MM.1S (cell line): ENCODE measurements at places on chromosomes 16 and 17.

- no peak for DNase-seq
These were observed 13.2 kb upstream of the VPS35L start for GRCh38 chr16:19542138-19542821.

- DNase-seq = no peak
These were observed 829 bp downstream of the DHRS7B start for GRCh38 chr17:21127509-21128077.

DNA sequence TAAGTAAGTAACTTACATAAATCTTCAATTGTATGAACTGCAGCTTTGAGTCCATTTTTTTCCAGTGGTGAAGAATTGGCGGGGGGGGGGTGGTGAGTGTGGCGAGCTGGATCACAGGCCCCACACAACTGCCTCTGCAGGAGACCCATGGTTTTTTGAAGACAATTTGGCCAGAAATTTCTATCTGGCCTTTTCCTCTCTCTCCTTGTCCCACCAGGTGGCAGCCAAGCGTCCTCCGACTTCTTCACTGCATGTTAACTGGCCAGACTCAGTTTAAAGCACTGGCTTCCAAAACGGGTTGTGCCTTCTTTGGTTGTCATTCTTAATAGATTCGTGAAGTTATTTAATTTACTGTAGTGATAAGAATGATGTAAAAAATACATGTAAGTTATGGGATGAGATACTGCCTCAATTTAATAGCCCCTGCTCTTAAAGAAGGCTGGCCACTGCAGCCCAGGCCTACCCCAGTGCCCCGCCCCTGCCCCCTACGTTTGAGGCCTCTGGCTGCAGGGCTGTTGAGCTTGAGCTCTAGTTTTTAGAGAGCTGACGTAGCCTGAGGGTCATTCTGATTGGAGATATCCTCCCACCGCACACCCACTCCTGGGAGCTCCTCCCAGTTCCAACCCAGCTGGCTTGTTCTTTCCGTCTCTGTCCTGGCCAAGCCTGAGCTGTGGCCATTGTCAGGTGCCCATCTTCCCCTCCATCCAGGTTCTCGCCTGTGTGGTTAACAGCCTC, 36.4 kb downstream of the AKAP1 start:
- no peak for DNase-seq

GRCh38 chr16:67936124-67936879, at the start of gene PSMB10:
Gene PSMB10 (minus strand): TSS chr16:67936850. CDS start chr16:67936749, 101 bp downstream.
- no peak for DNase-seq

- DNase-seq = peak; percentile 55
These were observed 13.8 kb upstream of the SP6 start for GRCh38 chr17:47864791-47865216.

DNA sequence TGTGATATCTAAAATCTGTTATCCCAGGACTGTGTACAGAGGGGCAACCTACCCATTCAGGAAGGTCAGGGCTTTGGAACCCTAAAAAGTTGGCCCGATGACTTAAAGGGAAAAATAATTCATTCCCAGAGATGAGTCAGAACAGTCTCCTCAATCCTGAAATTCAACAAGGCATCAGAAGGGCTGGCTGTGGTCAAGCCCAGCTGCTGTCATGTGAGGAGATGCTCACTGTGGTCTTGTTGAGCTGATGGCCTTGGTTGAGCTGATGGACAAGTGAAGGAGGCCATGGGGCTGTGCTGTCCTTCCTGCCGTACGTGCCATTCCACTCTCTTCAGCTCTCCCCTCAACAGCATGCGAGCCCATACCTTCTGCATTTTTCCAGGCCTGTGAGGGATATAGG, 20.9 kb upstream of the DRG2 start:
- no peak for DNase-seq

GRCh38 chr17:78329263-78330059, 30.4 kb downstream of the SOCS3 start:
- DNase-seq = no peak

DNA sequence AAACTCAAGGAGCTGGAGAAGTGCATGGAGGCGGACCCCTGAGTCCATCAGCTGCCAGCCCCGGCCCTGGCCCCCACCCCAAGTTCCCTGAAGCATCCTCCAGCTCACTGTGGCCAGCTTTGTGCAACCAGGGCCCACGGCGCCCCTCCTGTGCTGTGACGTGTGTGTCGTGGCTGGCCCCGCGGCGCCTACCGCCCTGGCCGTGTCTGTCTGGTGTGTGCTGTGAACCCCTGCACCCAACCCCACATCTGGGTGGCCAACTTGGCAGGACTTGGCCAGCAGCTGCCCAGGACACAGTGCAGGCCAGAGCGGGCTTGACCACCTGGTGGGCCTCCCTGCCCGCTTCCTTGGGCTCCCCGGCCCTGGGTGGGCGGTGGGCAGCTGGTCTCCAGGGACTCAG, 3.2 kb downstream of the TSR3 start:
- no peak for DNase-seq

DNA sequence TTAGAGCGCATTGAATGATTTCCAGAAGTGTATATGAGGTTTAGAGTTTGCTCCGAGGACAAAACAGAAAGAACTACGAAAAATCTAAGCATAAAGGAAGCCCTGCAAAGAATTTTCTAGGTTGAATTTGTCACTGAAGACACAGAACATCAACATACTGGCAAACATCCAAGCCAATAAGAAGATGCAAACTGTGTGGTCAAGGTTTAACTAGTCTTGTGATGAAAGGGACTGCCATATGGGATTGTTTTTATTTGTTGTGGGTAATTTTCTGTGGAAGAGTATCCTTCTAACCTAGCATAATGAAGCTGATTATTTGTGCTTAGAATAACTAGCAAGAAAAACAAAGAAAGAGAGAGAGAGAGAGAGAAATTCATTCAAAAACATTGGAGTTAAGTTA, 492.0 kb upstream of the ERCC4 start:
- no peak for DNase-seq

- no peak for DNase-seq
These were observed 342.6 kb upstream of the ZFHX3 start for GRCh38 chr16:73390491-73390890.

GRCh38 chr17:49587366-49588073, 11.8 kb downstream of the NXPH3 start:
- DNase-seq = no peak

- DNase-seq = no peak
These were observed 7.4 kb upstream of the CIAO3 start for GRCh38 chr16:747978-748746.

DNA sequence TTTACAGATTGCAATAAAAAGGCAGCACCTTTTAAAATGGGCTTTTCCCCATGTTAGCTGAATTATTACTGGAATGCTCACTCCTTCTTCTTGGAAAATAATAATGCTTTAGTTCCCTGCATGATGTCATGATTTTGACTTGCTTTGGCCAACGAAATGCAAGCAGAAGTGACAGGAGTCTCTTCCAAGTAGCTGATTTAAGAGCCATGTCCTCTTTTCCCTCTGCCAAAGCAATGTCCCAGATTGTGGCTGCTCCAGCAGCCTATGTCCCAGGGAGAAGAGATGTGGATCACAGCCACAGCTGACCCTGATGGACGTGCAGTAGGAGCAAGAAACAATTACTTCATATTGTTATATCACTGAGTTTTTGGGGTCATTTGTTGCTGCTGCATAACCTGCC, 246.6 kb downstream of the HAPSTR1 start:
- no peak for DNase-seq

DNA sequence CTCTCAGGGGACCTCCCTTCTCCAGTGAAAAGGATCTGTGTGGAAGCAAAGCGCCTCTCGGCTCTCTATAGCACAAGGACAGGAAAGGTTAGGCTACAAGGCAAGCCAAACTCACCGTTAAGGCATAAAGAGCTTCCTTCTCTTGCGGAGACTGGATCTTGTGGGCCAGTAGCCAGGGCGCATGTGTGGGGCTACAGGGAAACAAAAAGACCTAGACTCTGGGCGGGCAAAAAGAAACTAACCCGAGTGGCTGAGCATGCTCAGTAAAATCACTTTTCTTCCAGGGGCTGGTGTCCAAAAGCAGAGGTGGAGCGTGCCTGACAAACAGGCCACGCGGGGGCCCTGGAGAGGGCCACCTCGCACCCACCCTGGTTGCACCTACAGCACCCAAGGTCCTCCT, 16.1 kb downstream of the GGA2 start:
- DNase-seq = no peak

DNA sequence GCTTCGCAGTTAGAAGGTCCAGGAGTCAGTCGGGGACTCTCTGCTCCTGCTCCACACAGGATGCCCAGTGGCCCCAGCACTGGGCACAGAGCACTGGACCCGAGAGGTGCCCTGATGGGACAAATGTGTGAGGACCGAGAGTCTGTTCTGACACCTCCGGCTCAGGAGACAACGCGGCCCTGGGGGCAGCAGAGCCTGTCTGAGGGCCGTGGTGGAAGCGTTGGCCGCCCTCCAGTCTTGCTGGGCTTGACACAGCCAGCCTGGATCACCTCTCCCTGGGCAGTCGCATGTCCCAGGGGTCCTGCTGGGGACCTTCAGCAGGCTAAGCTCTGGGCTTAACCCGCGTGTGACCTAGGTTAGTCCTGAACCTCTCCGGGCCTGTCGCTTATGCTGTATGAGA, 23.1 kb downstream of the LGALS9 start:
- no peak for DNase-seq

DNA sequence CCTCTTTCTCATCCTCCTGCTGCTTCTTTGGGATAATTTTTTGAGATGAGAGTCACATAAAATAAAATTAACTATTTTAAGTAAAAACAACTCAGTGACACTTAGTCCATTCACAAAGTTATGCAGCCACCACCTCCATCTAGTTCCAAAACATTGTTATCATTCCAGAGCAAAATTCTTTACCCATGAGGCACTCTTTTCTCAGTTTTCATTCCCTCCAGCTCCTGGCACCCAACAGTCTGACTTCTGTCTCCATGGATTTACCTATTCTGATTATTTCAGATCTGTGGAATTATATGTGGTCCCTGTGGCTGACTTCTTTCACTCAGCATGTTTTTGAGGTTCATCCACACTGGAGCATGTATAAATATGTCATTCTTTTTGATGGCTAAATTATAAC, 239.9 kb upstream of the DYNLRB2 start:
- no peak for DNase-seq

DNA sequence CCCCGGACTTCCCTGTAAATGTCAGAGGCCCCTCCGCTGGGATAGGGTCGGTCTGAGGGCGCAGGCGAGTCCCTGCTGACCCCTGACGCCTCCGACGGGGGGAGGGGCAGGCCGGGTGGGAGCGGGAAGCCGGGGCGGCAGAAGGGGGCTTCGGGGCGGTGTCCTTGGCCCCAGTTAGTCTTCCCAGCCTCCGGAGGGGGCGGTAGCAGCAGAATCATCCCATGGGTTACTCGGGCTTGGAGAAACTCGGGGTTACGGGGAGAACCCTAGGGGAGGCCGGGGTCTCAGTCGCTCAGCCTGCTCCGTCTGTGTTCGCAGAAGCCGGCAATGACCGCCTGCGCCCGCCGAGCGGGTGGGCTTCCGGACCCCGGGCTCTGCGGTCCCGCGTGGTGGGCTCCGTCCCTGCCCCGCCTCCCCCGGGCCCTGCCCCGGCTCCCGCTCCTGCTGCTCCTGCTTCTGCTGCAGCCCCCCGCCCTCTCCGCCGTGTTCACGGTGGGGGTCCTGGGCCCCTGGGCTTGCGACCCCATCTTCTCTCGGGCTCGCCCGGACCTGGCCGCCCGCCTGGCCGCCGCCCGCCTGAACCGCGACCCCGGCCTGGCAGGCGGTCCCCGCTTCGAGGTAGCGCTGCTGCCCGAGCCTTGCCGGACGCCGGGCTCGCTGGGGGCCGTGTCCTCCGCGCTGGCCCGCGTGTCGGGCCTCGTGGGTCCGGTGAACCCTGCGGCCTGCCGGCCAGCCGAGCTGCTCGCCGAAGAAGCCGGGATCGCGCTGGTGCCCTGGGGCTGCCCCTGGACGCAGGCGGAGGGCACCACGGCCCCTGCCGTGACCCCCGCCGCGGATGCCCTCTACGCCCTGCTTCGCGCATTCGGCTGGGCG, 542 bp downstream of the GUCY2D start:
- DNase-seq = no peak

DNA sequence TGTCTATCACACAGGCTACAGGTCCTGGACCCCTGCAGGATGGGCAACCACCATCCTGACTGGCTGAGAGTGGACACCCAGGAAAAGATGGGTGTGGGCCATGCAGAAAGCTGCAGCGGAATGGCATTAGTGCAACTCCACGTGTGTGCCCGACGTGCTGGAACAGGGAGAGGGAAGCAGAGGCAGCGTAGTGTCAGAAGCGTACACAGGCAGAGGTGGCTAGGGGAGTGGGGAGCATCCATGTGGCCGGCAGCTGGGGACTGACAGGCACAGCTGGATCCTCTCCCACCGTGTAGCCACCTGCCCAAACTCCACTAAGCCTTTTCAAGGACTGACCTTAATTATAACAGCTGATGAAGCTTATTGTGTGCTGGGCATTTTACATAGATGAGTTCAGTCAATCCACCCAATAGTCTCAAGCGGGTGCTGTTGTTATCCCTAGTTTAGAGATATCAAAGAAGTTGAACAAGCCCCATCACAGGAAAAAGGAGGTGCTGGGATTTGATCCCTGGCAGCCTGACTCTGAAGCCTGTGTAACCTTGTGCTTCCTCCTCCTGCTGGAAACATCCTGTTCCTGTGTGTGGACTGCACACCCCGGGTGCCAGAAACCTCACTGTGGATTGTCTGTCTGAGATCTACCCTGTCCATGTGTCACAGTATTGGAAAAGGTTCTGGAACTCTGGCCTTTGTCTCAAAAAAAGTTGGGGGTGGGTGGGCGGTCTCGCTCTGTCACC, 114.0 kb downstream of the PRKCA start:
- DNase-seq = no peak
